ENCODE measurements at places on chromosomes 7 and 10.

DNA sequence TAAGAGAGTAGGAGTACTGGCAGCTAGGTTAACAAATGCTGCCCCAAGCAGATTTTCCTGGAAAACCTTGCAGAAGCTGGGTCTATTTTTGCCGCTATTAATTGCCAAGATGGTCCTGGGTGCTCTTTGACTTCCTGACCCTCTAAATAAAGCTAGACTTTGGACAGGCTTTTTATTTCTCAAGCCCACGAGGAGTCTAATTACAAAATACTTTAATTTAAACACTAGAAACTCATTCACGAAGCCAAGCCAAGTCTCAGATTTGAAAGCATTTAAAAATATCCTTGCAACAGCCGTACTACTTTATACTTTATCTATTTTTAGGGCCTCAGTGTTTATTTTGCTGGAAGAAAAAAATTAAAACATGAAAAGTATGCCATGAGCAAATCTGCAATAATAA is 45.1 kb downstream of the TMEM26 start:
- DNase-seq = no peak

GRCh38 chr10:104574427-104574826 is 66.7 kb upstream of the SORCS3 start:
- DNase-seq = no peak

GRCh38 chr10:43688348-43688892 is 39.7 kb upstream of the ZNF32 start:
- DNase-seq = no peak

DNA sequence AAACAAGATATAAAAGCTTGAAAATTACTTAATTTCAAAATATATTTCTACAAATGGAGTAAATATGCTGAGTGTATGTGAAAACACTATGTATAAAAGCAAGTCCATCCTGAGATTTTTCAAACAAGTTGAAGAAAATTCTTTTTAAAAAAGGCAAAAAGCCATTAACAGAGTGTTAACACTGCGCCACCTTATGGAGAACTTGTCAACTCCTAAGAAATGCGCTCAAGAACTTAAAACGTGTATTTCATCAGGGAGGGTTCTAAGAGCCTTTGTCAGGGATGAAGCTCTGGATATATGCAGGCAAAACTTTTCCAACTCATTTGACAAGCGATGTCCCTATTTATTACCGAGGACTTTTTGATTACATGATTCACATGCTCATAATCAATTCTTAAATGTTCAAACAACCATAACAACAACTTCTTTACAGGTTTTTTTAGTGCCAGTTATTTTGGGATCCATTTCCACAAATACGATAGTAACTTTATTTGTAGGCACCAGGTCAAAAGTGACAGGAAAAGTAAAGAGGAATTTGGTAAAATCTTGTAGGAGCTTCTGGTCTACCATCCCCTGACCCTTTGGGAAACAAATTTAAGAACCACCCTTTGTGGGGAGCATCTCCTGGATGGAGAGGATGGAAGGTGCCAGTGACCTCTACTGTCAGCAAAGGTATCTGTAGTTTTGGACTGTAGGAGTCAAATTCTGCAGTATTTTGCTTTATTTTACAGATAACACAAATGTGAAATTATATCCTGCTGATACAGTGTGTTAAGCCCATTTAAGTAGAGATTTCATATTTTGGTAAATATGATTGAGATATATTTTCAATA is 23.2 kb downstream of the CALCR start:
- DNase-seq = peak; percentile 3

GRCh38 chr10:6002809-6003510 is 25.6 kb upstream of the IL15RA start:
- DNase-seq = no peak

- no peak for DNase-seq
These were observed 116.3 kb upstream of the CSTF2T start for GRCh38 chr10:51815723-51816122.

- DNase-seq = no peak
These were observed 110.6 kb downstream of the OAT start for GRCh38 chr10:124308056-124308645.

Measured in GDM1 (cell line).